ENCODE measurements at places on chromosomes 7 and 10. TPM values are rescaled to one million over a fixed set of nuclear protein-coding genes. Genes with fewer than 3 reads are reported as not detected.
A peak's percentile ranks its signal among the peaks of the same experiment; 100 is the strongest.

ODAD2 gene
- total RNA-seq, result 0.25 TPM

- no peaks in the 10 kb centered on the region for H3K36me3 ChIP-seq
- no peak for DNase-seq
- peak overlapping the region; percentile 25 for H3K27ac ChIP-seq
- H3K4me1 ChIP-seq, result peaks cover 6% of the 10 kb centered on the region
- peak overlapping the region; percentile 90 for H3K4me3 ChIP-seq
- H3K27me3 ChIP-seq, result peaks cover 79% of the 10 kb centered on the region
Observed at GRCh38 chr7:151875942-151876898, 695 bp downstream of the PRKAG2 start.

OR13A1 gene
- total RNA-seq, result 0.35 TPM

MGAM2 gene
- total RNA-seq, result 0.18 TPM

SLC25A13 gene
- total RNA-seq, result 42.3 TPM

GRCh38 chr7:99422186-99422585, 13.4 kb downstream of the BUD31 start:
- no peaks in the 10 kb centered on the region for H3K27me3 ChIP-seq
- H3K36me3 ChIP-seq, result peaks cover 17% of the 10 kb centered on the region
- H3K4me1 ChIP-seq, result no peaks in the 10 kb centered on the region
- no peak overlapping the region for H3K4me3 ChIP-seq

DNA sequence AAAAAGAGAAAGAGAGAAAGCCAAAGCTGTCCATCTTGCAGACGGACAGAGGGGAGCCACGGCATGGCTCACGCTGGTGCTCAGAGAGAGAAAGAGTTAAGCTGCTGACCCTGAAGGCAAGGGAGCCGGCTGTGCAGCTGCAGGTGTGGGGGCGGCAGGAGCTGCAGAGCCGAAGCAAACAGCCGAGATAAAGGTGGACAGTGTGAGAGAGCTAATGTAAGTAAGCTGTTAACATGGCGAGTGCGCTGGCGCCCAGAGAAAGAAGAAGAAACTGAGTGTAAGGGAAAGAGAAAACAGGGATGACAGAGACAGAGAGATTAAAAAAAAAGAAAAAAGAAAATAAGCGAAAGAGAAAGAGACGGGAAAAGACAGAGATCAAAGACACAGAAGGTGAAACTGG, 18.2 kb downstream of the COL17A1 start:
- peaks cover 6% of the 10 kb centered on the region for H3K27me3 ChIP-seq
- peak overlapping the region; percentile 56 for H3K4me3 ChIP-seq
- H3K36me3 ChIP-seq, result no peaks in the 10 kb centered on the region
- no peak overlapping the region for H3K27ac ChIP-seq
- no peak for DNase-seq
- H3K4me1 ChIP-seq, result peaks cover 26% of the 10 kb centered on the region

DNA sequence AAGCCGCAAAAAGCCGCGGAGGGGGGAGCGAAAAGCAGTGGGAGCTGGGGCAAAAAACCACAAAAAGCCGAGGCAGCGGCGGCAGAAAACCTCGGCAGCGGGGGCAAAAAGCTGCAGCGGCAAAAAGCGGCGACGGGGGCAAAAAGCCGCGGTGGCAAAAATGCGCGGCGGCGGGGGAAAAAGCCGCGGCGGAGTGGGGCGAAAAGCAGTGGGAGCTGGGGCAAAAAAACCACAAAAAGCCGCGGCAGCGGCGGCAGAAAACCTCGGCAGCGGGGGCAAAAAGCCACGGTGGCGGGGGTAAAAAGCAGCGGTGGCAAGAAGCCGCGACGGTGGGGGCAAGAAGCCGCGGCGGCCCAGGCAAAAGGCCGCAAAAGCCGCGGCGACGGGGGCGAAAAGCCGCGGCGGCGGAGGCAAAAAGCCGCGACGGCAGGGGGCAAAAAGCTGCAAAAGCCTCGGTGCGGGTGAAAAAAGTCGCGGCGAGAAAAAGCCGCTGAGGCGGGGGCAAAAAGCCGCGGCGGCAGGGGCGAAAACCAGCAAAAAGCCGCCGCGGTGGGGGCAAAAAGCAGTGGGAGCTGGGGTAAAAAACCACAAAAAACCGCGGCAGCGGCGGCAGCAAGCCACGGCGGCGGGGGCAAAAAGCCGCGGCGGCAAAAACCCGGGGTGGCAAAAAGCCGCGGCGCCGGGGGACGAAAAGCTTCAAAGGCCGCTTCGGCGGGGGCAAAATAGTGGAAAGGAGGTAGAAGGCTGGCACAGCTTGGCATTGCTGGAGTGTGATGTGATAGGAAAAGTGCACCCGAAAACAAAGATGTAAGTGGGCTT, 135.9 kb downstream of the ZNF92 start:
- peak overlapping the region; percentile 60 for H3K4me3 ChIP-seq
- no peak for DNase-seq
- H3K36me3 ChIP-seq, result no peaks in the 10 kb centered on the region
- H3K27me3 ChIP-seq, result peaks cover 44% of the 10 kb centered on the region
- peaks cover 3% of the 10 kb centered on the region for H3K4me1 ChIP-seq
- no peak overlapping the region for H3K27ac ChIP-seq

VIPR2 gene
- 0.04 TPM for total RNA-seq

PAX4 gene
- not detected for total RNA-seq

ZNF138 gene
- 16.1 TPM for total RNA-seq

- H3K4me1 ChIP-seq, result peaks cover 22% of the 10 kb centered on the region
- H3K36me3 ChIP-seq, result no peaks in the 10 kb centered on the region
- H3K27ac ChIP-seq, result no peak overlapping the region
Observed at GRCh38 chr7:84162584-84162983, 32.0 kb downstream of the SEMA3A start.

ENKUR gene
- 0.25 TPM for total RNA-seq

- H3K27ac ChIP-seq, result peak overlapping the region; percentile 10
- H3K36me3 ChIP-seq, result no peaks in the 10 kb centered on the region
- no peaks in the 10 kb centered on the region for H3K27me3 ChIP-seq
- H3K4me1 ChIP-seq, result peaks cover 35% of the 10 kb centered on the region
- no peak overlapping the region for H3K4me3 ChIP-seq
Observed at GRCh38 chr7:22587322-22587721, 87.3 kb upstream of the STEAP1B start.

- peaks cover 11% of the 10 kb centered on the region for H3K36me3 ChIP-seq
- no peak for DNase-seq
- peak overlapping the region; percentile 69 for H3K4me3 ChIP-seq
- H3K27me3 ChIP-seq, result peaks cover 4% of the 10 kb centered on the region
Observed at GRCh38 chr7:105691082-105691679, 109.9 kb upstream of the EFCAB10 start.
